ENCODE measurements at places on chromosomes 1 and 21.

DNA sequence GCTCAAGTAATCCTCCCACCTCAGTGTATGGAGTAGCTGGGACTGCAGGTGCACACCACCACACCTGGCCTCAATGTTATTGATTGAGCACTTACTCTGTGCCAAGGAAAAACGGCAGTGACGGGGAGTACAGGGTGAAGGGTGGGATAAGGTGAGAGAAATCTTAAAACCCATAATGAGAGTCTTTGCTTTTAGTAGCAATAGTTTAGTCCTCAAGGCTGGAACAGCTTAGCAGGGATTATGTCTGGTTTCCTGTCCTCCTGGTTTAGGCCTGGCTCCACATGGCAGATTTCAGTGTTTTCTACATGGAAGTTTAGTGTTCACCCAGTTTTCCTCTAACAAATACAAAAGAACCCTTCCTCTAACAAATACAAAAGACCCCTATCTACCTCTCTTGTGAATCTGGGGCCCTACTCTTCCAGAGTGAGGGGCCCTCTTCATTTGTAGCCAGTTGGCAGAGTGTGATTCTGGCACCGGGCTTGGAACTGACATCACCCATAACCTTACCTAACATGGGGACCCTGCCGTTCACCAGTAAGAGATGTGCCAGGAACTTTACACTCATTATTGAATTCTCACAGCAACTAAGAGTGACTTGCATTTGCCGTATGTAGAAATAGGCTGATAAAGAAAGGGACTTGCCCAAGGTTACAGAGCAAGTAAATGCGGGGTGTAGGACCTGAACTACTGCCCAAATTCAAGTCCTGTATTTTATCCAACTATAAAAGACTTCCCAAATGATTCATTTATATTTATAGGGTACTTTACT, 6.9 kb downstream of the ZNF691 start:
- no peak for DNase-seq

GRCh38 chr1:11654939-11655808, 497 bp downstream of the FBXO44 start:
- DNase-seq: no peak

GRCh38 chr21:41410767-41411448, 15.1 kb upstream of the MX1 start:
- DNase-seq: no peak

DNA sequence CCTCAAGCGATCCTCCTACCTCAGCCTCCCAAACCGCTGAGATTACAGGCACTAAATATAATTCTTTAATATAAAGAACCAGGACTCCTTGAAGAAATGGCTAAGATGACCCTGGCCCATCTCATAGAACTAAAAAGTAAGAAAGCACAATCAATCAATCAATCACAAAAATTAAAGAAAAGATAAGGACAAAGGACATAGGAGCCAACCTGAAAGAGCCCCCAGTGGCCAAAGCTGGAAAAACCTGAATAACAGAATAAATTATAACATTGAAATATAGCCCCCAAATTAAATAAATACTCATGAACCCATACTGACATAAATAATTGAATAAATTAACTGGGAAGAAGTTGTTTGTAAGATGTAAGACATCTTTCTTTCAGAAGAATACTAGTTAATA, 8.9 kb downstream of the NUP210L start:
- no peak for DNase-seq

DNA sequence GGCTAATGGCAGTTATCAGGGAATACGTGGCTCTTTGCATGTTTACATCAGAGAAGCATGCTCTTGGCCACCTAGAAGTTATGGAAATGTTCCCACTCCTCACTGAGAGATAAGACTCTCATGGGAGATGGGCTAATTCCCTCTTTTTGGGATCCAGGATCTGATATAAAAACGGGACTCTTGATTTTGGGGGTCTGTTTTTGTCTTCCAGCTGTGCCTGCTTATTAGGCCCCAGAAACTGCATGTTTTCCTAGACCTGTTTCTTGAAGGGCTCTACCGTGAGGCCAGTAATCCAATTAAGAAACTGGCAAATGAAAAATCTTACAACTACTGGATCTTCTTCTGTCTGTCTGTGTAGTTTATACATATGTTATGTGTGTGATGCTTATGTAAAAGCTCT, 47.0 kb upstream of the PTCH2 start:
- DNase-seq: no peak

DNA sequence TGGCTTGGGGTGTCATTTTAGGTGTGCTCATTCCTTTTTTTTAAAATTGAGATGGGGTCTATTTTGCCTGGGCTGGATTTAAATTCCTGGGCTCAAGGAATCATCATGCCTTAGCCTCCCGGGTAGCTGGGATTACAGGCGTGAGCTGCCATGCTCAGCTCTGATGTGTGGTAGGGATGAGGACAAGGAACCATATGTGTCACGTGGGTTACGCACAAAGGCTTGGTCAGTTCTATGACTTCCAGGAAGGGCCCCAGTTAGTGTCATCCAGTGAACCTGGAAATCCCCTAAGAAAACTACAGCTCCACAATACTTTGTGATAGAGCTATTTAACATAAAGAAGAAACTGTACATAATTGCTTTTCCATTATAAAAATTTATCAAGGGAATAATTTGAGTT, 6.7 kb upstream of the METTL25B start:
- DNase-seq: no peak

Measured in immature natural killer cell (primary cell).